ENCODE measurements at places on chromosomes 1 and 21.
A peak's percentile ranks its signal among the peaks of the same experiment; 100 is the strongest.

DNA sequence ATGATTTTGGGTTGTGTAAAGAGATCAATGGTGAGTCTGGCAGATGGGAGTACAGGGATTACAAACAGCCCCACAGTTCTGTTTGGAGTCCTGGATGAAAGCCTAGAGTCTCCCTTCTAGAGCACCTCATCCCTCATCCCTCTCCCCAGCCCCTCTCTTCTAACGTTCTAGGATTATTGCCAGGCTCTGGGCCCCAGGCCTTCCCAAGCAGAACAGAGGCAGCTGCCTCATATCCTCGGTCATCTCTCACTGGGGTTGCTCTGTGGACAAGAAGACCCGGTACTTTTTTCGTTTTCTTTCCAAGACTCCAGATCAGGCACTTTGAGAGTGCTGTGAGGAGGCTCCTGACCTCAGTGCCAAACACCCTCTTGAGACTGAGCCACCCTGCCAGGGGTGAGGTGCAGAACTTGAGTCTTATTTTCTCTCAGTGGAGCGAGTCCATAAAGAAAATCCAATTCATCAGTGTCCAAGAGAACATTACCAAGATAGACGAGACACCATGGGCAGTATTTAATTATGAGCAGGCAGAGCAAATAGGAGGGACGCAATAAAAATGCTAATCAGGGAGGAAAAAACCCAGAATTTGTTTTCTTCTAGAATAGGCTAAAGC, 17.1 kb upstream of the KCND3 start:
- DNase-seq: no peak

- DNase-seq: no peak
These were observed 12.1 kb downstream of the TTC34 start for GRCh38 chr1:2789164-2789985.

DNA sequence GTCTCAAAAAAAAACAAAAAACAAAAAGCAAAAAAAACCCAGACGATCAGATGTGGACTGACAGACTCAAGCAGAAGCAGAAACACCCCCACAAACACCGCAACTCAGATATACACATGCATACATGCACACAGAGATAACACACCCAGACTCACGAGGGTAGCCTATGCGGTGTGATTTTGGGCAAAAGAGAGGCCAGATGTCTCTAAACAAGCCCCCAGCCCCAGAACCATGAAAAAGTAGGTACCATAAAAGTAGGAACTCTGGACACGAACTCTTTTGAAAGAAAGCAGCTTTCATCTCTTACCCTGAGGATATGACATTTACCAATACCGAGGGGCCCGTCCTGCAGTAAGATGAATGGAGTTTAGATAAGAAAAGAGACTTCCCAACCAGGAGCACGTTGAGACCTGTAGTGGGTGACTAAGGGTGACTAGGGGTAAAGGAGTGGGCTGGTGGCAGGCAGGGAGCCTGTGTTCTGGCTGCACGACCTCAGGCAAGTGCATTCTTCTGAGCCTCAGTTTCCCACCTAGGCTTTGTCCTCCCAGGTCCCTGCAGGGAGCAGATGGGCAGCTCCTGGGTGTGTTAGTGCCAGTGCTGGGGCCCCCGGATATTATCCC, 1.5 kb upstream of the TINAGL1 start:
- DNase-seq: no peak

GRCh38 chr1:86906419-86906818, 7.5 kb downstream of the SELENOF start:
- no peak for DNase-seq

DNA sequence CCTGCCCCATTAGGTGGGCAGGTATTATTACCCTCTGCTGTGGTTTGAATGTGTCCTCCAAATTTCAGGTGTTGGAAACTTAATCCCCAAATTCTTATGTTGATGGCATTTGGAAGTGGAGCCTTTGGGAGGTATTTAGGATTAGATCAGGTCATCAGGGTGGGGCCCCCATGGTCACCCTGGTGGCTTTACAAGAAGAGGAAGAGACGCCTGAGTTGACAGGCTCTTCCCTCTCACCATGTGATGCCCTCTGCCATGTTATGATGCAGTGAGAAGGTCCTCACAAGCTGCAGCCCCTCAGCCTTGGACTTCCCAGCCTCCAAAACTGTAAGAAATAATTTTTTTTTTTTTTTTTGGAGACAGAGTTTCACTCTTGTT, 8.8 kb upstream of the THEMIS2 start:
- no peak for DNase-seq

DNA sequence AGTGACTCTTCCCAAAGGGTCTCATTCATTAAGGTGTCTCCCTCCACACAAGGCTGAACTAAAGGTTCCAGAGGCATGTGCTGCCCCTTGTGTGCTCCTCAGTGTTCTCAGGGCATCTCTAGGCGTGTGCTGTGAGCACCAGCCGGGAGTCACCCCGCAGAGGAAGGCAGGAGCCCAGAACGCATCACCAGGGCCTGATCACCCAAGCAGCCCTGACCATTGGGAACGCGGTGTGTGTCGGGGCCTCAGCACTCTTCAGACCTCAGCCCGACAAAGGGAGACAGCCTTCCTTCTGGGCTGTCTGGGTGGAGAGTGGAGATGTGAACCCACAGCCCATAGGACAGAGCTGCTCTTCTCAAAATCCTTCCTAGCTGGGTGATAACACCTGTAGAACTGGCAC, 9.1 kb downstream of the SLC37A1 start:
- DNase-seq: no peak

DNA sequence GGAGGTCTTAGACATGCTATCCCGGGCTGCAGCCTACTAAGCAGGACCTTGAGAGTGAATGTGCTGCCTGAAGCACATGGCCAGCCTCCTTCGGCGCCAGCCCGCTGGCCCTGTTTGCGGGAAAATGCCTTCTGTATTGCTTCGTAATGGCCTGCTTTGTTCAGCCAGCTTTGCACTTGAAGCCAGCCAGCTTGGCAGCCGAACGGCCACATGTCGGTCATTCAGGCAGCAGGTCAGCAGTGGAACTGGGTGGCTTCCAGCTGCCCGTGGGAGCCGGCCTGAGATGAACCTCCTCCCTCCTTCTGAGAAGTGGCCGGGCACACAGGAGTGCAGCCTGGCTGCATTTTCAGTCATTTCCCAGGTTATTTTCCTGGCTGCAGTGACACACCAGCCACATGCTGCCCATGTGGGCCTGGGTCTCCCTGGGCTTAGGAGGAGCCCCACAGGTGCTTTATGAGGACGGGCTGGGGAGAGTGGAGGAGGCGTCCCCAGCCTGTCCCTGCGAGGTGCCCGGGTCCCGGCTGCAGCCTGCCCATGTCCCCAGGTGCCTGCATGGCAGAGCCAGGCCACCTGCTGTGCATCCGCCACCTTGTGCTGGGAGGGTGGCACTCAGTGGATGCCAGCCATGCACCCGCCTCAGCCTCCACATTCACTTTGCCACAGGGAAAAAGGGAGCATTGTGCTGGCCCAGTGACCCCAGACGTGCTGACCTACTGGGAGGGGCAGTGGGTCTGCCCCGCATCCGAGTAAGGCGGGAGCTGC, 103.5 kb downstream of the SIK1 start:
- no peak for DNase-seq

DNA sequence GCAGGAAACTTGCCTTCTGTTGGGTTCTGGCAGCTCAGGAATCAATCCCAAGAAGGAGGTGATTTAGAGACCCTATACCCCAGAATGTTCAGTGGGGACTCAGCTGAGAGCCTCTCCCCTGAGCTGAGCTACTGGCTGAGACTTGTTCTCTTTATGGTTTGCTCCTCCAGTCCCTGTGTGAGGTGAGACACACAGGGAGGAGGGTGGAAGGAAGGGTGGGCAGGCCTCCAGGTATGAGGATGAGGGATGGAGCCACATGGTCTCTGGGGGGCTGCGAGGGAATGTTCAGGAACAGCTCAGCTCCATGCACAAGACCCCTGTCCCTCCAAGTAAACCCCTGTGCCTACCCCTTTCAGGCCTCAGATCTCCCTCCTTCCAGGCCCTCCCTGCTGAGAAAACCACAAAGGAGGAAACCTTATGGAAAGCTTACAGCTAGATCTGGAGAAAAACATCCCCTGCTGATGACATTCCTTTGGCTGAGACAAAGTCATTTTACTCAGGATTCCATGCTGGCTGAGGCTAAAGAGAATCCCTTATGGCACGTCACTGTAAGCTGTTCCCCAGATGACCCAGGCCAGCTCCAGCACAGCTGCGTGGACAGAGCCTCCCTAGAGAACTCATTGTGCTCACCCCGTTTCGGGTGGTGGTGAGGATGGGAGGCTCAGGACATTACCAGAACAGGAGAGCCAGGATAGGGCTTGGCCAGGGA, 91.5 kb upstream of the IPO9 start:
- DNase-seq: no peak

GRCh38 chr21:25396135-25396711, 211.1 kb downstream of the MRPL39 start:
- DNase-seq: peak; percentile 22

Measured in stimulated activated CD8-positive, alpha-beta memory T cell treated with anti-CD3 and anti-CD28 coated beads, Interleukin-4, amount 100 ng/mL, for 4 hours (primary cell).